Ovary (tissue), 10 donors: ENCODE measurements at places on chromosomes 7 and 10. TPM values are rescaled to one million over a fixed set of nuclear protein-coding genes. Genes with fewer than 3 reads are reported as not detected.

Gene TSPAN14
- 38.5 TPM for total RNA-seq

Gene TMEM236
- total RNA-seq = 0.20 TPM

Gene SLC13A1
- not detected for total RNA-seq

Gene GPC2
- 5.6 TPM for total RNA-seq

Gene CYP51A1
- total RNA-seq = 56.4 TPM

Gene NKX6-2
- not detected for total RNA-seq

Gene GPR26
- not detected for total RNA-seq

Gene PANK1
- total RNA-seq = 4.5 TPM

Gene PCDH15
- total RNA-seq = not detected

Gene TEX47
- total RNA-seq = not detected

Gene PODXL
- 34.8 TPM for total RNA-seq

Gene C10orf120
- total RNA-seq = not detected

Gene CALHM3
- total RNA-seq = not detected

Gene CRHR2
- not detected for total RNA-seq

Gene FBXO24
- total RNA-seq = 2.2 TPM

Gene PAX2
- 6.8 TPM for total RNA-seq

Gene VIPR2
- total RNA-seq = 18.0 TPM

Gene GOLGA7B
- total RNA-seq = not detected

Gene TNS3
- 137 TPM for total RNA-seq

Gene MINDY4
- 22.9 TPM for total RNA-seq

Gene HTRA1
- total RNA-seq = 259 TPM

Gene PDK4
- 201 TPM for total RNA-seq

Gene FAM221A
- total RNA-seq = 17.2 TPM

Gene SDHAF3
- 7.5 TPM for total RNA-seq

Gene DLX6
- total RNA-seq = not detected

Gene LIPK
- total RNA-seq = not detected

Gene OPALIN
- total RNA-seq = not detected

Gene CYP3A5
- total RNA-seq = 34.5 TPM

Gene ADCY1
- total RNA-seq = 0.94 TPM

Gene PAX4
- not detected for total RNA-seq

Gene ADAM12
- 1.8 TPM for total RNA-seq

Gene LRRC18
- total RNA-seq = not detected

Gene ZMYND11
- total RNA-seq = 83.5 TPM

Gene SHTN1
- total RNA-seq = 15.6 TPM

Gene EN2
- 1.5 TPM for total RNA-seq

Gene OR2A1
- 0.92 TPM for total RNA-seq

Gene RBP3
- total RNA-seq = not detected

Gene RELN
- 0.68 TPM for total RNA-seq

Gene THSD7A
- 12.1 TPM for total RNA-seq

Gene PNLIPRP3
- not detected for total RNA-seq

Gene HHEX
- total RNA-seq = 5.2 TPM

Gene SYCE1
- total RNA-seq = 2.4 TPM

Gene C7orf57
- not detected for total RNA-seq

Gene OR2A5
- not detected for total RNA-seq

Gene CUZD1
- total RNA-seq = 0.88 TPM

Gene COL1A2
- 545 TPM for total RNA-seq

Gene BMS1
- total RNA-seq = 14.1 TPM

Gene DLX5
- 7.9 TPM for total RNA-seq

Gene TTYH3
- 7.7 TPM for total RNA-seq

Gene GSTO1
- 110 TPM for total RNA-seq

Gene MRPS33
- 20.0 TPM for total RNA-seq
